ENCODE measurements at places on chromosomes 7 and 10. TPM values are rescaled to one million over a fixed set of nuclear protein-coding genes. Genes with fewer than 3 reads are reported as not detected.

- DNase-seq, result no peak
These were observed 1.2 kb upstream of the NAMPT start for GRCh38 chr7:106285855-106286492.

The ACBD7 gene
- 1.5 TPM for total RNA-seq

GRCh38 chr7:52586704-52587103 lies 448.7 kb upstream of the POM121L12 start:
- no peak for DNase-seq

GRCh38 chr10:121091961-121092719 lies 241.0 kb downstream of the WDR11 start:
- no peak for DNase-seq

The CAV2 gene
- 53.5 TPM for total RNA-seq

- DNase-seq, result no peak
These were observed 31.3 kb downstream of the CH25H start for GRCh38 chr10:89175816-89176215.

GRCh38 chr7:24395512-24395911 lies 111.5 kb downstream of the NPY start:
- no peak for DNase-seq

The GRM8 gene
- 0.21 TPM for total RNA-seq

- no peak for DNase-seq
These were observed 55.5 kb downstream of the BBS9 start for GRCh38 chr7:33184828-33185227.
